Purkinje cell (primary cell): ENCODE measurements at places on chromosomes 1 and 21. TPM values are rescaled to one million over a fixed set of nuclear protein-coding genes. Genes with fewer than 3 reads are reported as not detected.

The KDF1 gene
- not detected in 2 replicates for polyA plus RNA-seq

The LCE3D gene
- polyA plus RNA-seq: not detected in 2 replicates

The UQCRHL gene
- 11.2 and 13.8 TPM in 2 replicates for polyA plus RNA-seq

The DTL gene
- polyA plus RNA-seq: not detected in 2 replicates

The WDR4 gene
- polyA plus RNA-seq: 0.54 TPM in 1 of 2 replicates, not detected in the other

The ATP5IF1 gene
- polyA plus RNA-seq: 1,382 and 1,693 TPM in 2 replicates

The LENEP gene
- polyA plus RNA-seq: not detected in 2 replicates

The MYOCOS gene
- not detected in 2 replicates for polyA plus RNA-seq

The CENPL gene
- 0.90 and 1.2 TPM in 2 replicates for polyA plus RNA-seq

The HRNR gene
- 0.22 TPM in 1 of 2 replicates, not detected in the other for polyA plus RNA-seq
